ENCODE measurements at places on chromosomes 1 and 21.

GRCh38 chr21:46374761-46375389 lies 50.9 kb downstream of the PCNT start:
- DNase-seq, result no peak

- DNase-seq, result no peak
Measured at GRCh38 chr1:245679821-245680780, 525.3 kb downstream of the KIF26B start.

DNA sequence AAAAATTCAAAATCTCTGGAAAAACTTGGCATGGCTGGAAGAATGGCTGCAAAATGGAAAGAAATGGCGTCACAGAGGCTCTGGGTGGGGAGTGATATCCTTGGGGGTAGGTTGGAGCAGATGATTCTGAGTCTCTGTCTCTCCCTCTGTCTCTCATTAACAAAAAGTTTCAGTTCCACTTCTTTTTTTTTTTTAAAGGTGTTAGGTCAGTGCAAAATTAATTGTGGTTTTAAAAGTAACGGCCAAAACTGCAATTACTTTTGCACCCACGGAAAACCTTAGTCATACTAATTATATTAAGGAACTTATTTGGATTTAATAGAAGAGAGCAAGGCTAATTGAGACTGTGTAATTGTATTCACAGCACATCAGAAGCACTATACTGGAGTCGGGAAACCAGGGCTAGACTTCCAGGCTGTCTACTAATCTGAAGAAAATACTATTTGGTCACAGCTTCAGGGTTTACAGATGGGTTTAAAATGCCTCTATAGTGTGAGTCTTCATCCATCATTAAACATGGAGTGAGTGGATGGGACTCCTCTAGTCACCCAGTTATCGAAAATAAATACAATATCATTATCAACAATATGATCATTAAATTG lies 289.1 kb upstream of the PLD5 start:
- no peak for DNase-seq

- DNase-seq, result no peak
Measured at GRCh38 chr1:66758241-66758755, 6.0 kb downstream of the DYNLT5 start.

- no peak for DNase-seq
Measured at GRCh38 chr21:41500931-41501381, 7.0 kb downstream of the TMPRSS2 start.

- no peak for DNase-seq
Measured at GRCh38 chr1:244980605-244981004, 116.3 kb upstream of the HNRNPU start.

- no peak for DNase-seq
Measured at GRCh38 chr1:200850554-200850953, 22.2 kb upstream of the GPR25 start.

- DNase-seq, result no peak
Measured at GRCh38 chr1:148264374-148265276, 112.5 kb upstream of the NBPF11 start.

DNA sequence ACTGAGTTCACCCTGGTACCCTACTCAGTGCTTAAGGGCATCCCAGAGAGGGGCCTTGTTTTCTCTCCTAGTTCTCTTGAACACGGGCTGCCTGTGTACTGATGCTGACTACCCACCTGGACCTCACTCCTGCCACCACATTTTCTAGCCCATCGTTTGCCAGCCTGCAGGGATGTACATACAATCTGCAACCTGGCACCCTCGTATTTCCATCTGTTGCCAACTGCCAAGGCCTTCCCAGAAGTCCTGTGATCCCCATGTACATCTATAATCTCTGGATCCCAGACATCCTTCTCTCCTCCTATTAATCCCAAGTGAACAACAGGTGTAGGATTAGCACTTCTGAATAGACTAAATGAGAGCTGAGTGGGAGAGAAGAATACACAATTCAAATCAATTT lies 212.0 kb downstream of the SLC45A1 start:
- DNase-seq, result no peak

DNA sequence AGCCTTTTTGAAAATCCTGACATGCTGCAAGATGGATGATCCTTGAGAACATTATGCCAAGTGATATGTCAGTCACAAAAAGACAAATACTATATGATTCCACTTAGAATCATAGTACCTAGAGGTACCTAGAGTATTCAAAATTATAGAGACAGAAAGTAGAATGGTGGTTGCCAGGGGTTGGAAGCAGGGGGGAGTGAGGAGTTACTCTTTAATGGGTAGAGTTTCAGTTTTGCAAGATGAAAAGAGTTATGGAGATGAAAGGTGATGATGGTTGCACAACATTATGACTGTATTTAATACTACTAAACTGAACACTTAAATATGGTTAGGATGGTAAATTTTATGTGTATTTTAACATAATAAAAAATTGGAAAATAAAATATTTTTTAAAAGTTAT lies 37.9 kb upstream of the PODN start:
- DNase-seq, result no peak

DNA sequence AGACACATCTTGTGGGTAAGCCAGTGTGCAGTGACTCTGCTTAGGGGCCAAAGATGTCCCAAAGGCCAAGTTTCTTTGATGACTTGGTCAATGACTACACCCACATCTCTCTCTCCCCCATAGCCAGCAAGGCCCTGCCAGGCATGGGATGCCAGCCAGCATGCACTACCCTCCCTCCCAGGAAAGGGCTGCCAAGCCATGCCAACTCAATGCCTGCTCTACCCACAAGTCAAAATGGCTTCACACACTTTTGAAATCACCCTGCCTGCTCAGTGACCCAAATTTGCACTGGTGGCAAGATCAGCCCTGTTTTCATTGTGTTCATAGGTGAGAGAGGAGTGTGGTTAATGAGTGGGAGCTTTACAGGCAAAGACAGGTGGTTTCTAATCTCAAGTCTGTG lies 112.5 kb downstream of the MATN1 start:
- DNase-seq, result no peak

DNA sequence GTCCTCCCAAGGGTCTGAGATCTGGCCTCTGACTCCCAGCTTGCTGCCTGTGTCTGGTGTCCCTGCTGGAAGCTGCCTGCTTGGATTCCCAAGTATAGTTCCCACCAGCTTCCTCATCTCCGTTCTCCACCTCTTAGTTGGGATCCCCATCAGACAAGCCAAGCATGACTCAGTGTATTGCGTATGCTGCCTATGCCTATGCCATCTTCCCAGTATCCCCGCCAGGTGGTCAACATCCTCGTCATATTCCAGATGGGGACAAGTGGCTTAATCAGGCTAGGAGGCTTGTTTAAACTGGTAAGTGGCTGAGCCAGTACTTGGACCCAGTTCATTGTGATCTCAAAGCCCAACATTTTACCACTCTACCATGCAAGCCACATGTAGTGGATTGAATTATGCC lies 204.4 kb downstream of the GRIK3 start:
- DNase-seq, result no peak

DNA sequence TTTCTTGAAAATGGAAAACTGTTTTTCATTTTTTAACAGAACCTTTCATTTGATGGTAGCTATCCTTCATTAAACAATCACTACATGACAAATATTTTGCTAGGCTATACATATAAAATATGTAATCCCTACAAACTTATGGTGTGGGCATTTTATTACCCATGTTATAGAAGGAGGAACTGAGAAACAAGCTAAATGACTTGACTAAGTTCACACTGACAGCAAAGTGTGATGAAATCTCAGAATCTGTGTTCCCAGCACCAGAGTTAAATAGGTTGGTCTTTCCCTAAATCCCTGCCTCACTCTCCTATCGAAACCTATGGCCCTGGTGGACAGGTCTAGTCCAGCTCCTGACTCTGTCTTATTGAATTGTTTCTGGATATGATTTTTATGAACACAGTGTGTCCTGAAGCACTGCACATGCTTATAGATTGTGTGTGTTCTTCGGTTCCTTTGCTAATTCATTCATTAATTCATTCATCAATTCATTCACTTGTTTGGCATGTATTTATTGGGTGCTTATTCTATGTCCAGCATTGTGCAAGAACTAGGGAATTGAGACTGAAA lies 301.0 kb downstream of the GRIK1 start:
- no peak for DNase-seq

DNA sequence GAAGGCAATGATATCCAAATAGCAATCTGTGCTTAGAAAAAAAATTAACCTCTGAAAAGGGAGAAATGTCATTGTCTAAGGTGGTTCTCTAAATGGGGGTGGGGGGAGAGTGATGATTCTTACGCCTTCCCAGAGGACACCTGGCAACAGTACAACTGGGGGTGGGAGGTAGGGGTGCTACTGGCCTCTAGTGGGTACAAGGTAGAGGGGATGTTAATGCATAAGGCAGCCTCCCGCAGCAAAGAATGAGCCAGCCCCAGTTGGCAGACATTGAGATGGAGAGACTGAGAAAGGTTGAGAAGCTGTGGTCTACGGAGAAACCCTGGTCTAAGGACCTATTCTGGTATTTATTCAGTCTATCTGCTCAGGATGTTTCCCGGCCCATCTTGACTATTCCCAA lies 472.2 kb upstream of the RUNX1 start:
- DNase-seq, result no peak

- DNase-seq, result no peak
Measured at GRCh38 chr21:43719748-43720538, 1.0 kb downstream of the PDXK start.

- no peak for DNase-seq
Measured at GRCh38 chr1:85027242-85027983, 20.9 kb downstream of the MCOLN3 start.

GRCh38 chr1:183033205-183033604 lies 10.0 kb downstream of the LAMC1 start:
- no peak for DNase-seq

DNA sequence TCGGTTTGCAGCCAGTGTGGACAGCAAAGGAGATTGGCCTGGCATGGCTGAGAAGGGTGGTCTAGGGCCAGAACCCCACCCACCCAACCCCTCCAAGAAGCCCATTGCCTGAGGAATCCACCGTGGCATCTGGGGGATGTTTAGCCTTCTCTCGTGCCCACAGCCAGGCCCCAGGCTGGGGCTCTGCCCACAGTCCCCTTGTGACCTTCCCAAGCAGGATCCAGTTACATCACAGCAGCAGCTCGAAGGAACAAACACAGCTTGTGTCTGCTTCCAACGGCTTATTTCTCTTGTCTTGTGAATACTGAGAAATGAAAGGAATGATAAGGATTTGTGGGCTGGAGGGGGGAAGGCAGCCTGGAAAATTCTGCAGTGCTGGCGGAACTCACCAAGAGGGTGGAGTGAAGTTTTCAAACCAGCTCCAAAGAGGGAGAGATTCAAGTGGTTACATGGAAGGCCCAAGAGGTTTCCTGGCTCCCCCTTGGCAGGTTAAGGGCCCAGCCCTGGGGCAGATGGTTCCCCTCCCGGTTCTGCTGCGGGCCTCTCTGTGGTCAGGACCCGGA lies 61.6 kb downstream of the DHRS3 start:
- no peak for DNase-seq

DNA sequence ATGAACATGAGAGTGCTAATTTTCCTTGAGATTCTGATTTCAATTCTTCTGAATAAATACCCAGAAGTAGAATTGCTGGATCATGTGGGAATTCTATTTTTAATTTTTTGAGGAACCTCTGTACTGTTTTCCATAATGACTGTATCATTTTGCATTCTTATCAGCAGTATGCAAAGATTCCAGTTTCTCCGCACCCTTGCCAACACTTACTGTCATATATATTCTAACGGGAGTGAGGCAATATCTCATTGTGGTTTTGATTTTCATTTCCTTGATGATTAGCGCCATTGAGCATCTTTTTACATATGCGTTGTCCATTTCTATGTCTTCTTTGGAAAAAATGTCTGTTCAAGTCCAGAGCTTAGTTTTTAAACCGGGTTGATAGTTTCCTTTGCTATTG lies 33.2 kb downstream of the VCAM1 start:
- DNase-seq, result no peak

DNA sequence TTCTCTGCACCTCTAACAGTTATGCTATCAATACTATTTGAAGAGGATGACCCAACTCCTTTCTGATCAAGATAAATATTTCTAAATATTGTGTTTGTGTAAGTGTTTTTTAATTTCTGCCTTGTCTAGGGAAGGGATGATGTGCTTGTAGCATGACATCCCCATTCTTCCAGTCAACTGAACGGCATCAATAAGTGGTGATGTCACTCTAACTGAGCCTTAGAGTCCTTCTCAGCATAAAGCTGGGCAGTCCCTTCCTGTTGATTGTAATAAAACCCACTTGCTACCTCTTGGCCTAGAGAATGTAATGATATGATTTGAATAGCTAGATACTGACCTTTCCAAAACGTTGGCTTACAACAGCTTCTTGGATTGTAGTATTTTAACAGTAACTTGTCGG lies 52.5 kb upstream of the KCNJ6 start:
- no peak for DNase-seq

GRCh38 chr1:70324683-70325082 lies 29.8 kb downstream of the ANKRD13C start:
- DNase-seq, result no peak

DNA sequence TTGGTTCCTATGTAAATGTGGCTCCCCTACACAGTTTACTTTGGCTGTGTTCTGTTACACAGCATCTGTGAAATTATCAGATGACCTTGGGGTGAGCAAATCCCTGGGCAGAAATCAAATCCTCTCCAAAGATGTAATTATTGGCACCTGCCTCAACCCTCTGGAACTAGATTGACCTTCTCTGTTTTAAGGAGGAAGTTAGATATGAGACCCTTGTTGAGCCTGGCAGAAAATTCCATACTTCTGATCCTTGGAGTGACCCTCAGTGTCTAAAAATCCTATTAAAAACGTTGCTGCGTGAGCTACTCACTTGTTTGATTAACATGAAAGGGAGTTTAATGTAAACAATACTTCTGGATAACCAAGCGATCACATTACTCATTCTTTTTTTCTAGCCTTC lies 122.0 kb downstream of the CLIC6 start:
- no peak for DNase-seq

- DNase-seq, result peak; percentile 6
Measured at GRCh38 chr1:235067396-235068157, 61.1 kb downstream of the TOMM20 start.

GRCh38 chr1:239952348-239953308 lies 139.1 kb upstream of the FMN2 start:
- DNase-seq, result peak; percentile 14

DNA sequence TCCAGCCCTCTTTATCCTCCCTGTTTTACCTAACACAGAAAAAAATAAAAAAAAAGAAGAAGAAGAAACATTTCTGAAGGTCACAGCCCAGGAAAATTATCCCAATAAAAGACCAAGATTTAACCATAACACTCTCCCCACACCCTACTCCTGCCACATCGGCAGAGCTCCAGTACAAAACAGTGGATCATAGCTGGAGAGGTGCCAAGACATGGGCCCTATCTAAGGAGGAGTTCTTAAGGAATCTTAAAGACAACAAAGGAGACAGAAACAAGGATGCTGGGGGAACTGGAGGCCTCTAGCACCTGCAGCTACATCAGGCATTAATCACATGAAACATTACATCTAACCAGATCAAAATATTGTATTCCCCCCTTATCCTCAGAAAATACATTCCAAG lies 432.8 kb downstream of the MATN1 start:
- DNase-seq, result no peak

- DNase-seq, result no peak
Measured at GRCh38 chr1:233357595-233358397, 30.3 kb downstream of the MAP3K21 start.

- DNase-seq, result peak; percentile 93
Measured at GRCh38 chr21:37704751-37705150, 211.5 kb downstream of the KCNJ6 start.

GRCh38 chr1:168093616-168094015 lies 43.1 kb downstream of the GPR161 start:
- no peak for DNase-seq

GRCh38 chr1:208156310-208156709 lies 87.9 kb downstream of the PLXNA2 start:
- no peak for DNase-seq

- DNase-seq, result no peak
Measured at GRCh38 chr21:42254651-42255601, 36.0 kb downstream of the ABCG1 start.
